ENCODE measurements at places on chromosomes 3 and 15.

DNA sequence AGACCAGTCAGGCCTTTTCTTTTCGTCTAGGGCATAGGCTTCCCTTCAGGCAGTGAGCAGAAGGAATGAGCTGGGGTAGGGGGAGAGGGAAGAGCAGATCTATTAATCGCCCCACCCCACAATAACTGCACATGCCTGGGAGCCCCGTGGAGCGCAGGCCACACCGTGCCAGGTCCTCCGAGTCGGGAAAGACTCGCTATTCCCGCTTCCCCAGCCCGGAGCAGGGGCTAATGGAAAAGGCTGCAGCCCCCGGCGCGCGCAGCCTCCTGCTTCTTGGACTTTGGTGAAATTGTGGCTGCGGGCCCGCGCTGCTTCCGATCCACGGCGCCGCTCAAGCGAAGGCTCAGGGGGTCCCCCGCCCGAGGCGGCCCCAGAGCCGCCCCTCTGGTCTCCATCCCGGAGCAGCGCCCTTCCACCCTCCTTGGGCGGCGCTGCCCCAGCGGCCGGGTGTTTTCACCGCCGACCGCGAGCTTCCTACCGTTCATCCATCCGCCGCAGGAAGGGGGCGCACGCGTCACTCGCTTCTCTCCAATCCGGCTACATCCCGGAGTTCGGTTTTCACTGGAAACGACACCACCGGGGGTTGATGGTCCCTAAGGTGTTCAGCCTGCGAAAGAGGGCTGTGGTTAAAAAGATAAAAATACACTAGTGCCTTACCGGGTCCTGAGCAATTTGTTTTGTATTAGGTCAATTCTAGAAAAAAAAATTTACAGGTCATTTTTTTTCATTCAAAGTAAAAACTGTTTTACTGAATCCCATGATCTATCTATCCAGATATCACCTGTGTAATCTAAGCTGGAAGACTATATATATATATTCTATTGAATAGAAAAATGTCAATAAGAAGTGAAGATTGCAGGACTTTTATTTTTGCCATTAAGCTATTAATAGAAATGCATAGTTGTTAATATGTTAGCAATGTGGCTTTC lies 4.4 kb upstream of the SYNM start:
- DNase-seq = no peak

DNA sequence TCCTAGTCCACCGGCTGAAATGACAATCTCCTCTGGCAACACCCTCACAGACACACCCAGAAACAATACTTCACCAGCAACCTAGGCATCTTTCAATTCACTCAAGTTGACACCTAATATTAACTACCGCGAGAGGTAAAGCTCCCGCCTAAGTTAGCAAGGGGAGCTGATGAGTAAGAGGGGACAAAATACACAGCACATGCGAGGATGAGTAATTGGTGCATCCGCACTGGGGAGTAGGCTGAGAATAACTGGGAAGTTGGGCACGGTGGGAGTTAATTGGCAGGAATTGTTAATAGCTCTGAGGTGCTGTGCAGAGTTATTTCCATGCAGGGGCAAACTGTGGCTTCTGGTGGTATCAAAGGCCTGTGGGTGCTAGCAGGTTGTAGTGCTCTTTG lies 14.5 kb upstream of the PLD1 start:
- DNase-seq = no peak

DNA sequence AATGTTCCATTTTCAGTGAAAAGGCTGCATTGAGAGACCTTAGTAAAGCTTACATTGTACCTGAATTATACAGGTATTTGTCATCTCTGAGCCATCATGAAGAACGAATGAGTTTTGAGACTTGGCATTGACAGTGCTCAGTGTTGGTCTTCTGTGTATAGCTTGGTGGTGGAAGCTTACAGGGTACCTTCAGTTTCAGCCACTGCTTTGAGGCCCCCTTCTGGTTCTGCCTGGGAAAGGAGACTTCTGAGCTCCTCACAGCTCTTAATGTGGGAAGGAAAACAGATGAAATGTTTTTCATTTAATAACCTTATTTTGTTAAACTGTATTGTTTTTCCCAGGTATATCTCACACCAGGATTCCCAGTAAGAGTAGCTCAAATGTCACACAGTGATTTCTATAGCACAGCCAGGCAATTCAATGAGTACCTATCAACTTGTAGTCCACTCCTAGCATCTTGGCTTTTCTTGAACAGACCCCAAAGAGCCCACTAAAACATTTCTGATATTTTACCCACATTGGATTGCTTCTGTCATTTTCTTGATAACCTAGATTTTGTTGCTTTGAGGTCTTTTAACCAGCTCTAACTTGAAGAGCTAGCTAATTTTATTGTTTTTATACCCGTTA lies 5.6 kb downstream of the SERPINI1 start:
- no peak for DNase-seq

GRCh38 chr15:67976506-67977073 lies 77.5 kb upstream of the PIAS1 start:
- no peak for DNase-seq

- no peak for DNase-seq
Observed at GRCh38 chr15:90126022-90126421, 23.8 kb upstream of the IDH2 start.

- no peak for DNase-seq
Observed at GRCh38 chr15:59384507-59384906, 11.8 kb upstream of the MYO1E start.

- DNase-seq = no peak
Observed at GRCh38 chr3:149717391-149718056, 34.8 kb downstream of the COMMD2 start.

DNA sequence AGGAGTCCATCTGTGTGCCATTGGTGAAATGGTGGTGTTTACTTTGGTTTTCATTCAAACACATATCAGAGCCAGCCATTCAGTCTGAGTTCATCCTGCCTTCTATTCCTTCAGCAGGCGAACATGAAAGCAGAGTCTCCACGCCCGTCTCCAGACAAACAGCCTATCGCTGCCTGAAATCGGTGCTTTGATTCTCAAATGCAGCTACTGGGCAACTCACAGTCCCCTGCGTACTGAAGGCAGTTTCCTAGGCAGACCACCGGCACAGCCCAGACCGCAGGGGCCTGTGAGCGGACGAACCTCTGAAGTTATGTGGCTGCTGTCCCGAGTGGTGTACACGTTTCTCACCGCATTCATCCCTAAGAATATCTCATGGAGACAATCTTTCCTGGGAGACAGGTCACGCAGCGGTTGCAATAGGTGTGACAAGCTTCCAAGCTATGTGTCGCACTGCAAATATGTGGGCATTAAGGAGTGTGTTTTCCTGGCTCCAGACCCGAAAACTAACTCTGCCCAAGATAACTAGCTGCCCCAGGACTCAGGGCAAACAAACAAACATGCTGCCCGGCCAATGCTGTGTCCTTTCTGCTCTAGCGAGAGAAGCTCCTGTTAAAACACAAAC lies 16.9 kb upstream of the RYR3 start:
- DNase-seq = no peak

- no peak for DNase-seq
Observed at GRCh38 chr3:138186803-138187295, 252 bp upstream of the ARMC8 start.

- DNase-seq = no peak
Observed at GRCh38 chr3:94928921-94929320, 866.1 kb downstream of the NSUN3 start.

GRCh38 chr3:196214783-196215441 lies 1.4 kb upstream of the SLC51A start:
- DNase-seq = no peak

DNA sequence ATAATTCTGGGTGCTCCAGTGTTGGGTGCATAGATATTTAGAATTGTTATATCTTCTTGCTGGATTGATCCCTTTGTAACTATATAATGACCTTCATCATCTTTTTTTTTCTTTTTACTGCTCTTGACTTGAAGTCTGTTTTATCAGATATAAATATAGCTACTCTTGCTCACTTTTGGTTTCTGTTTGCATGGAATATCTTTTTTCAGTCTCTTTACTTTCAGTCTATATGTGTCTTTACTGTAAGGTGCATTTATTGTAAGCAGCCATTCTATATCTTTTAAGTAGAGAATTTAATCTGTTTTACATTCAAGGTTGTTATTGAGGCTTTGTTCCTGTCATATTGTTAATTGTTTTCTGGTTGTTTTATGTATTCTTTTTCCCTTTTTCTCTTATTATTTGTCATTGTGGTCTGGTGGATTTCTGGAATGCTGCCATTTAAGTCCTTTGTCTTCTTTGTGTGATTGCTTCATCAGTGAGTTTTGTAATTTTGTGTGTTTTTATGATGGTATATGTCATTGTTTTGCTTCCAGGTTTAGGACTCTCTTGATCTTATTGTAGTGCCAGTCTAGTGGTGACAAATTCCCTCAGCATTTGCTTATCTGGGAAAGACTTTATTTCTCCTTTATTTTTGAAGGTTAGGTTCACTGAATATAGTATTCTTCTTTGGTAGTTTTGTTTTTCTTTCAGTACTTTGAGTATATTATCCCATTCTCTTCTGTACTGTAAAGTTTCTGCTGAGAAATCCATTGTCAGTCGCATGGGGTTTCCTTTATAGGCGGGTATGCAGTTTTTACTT lies 8.3 kb upstream of the PRR23C start:
- no peak for DNase-seq

- no peak for DNase-seq
Observed at GRCh38 chr3:111725706-111726105, 130.6 kb upstream of the ZBED2 start.

DNA sequence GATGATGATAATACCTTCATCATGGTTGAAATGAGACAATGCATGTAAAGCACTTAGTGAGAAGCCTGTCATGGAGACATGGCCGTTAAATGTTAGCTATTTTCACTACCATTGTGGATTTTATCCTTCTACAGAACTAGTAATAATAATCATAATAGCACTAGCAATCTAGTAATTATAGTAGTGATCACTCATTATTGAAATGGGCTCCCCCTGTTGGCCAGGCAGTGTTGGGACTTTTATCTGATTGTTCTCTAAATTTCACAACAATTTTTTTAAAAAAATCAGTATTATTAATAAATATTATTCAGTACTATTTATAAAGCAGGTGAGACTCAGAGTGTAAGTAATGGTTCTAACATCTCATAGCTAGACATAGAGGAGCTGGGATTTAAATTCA lies 396.3 kb downstream of the IL5RA start:
- no peak for DNase-seq

- DNase-seq = no peak
Observed at GRCh38 chr3:100131241-100131640, 16.9 kb upstream of the FILIP1L start.

GRCh38 chr15:38174691-38175090 lies 77.9 kb upstream of the SPRED1 start:
- DNase-seq = no peak

DNA sequence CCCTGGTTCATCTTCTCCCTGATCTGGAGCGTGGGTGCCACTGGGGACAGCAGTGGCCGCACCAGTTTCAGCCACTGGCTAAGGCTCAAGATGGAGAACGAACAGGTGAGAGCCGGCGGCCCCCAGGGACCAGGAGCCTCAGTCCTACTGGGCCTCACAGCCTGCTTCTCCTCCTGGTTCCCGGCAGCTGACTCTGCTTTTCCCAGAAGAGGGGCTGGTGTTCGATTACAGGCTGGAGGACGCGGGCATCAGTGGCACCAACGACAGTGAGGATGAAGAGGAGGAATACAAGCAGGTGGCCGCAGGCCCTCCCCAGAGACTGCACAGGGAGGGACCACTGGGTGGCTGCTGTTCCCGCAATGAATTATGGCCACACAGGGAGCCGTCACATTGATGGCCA lies 54.4 kb downstream of the DNAH1 start:
- DNase-seq = no peak

- DNase-seq = no peak
Observed at GRCh38 chr15:85008474-85009260, 27.0 kb downstream of the PDE8A start.

DNA sequence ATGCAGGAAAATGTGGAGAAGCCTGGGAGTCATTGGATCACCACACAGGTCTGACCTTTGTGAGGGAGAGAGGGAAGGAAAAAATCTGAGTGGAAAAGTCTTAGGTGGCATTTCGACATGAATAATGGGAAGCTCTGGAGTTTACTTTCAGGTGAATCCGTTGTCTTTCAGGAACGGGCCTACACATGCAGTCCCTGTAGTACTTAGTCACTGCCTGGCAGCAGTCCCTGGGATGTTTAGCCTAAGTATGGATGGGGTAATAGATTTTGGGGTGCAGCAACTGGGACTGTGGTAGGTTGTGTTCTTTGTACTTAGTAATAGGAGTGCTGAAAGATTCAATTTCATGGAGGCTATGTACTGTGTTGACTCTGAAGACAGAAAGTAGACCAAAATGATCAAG lies 227.5 kb upstream of the EPHA3 start:
- DNase-seq = no peak

DNA sequence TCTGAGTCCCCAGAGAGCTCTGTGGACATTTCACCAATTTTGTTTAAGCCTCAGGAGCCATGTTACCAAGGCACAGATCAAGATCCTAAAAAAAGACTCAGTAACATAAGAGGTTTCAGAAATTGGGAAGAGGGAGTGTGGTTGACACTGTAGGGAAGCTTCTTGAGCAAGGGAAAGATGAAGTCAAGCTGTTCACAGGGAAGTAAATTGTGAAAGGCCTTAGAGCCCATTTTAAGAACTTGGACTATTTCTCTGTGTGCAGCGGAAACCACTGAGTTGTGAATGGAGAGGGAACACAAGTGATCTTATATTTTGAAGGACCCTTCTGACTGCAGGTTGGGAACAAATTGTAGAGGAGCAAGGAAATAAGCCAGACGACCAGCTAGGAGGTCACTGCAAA lies 18.7 kb downstream of the BCL2A1 start:
- DNase-seq = no peak

GRCh38 chr15:40285151-40285550 lies 2.3 kb upstream of the ANKRD63 start:
- no peak for DNase-seq

DNA sequence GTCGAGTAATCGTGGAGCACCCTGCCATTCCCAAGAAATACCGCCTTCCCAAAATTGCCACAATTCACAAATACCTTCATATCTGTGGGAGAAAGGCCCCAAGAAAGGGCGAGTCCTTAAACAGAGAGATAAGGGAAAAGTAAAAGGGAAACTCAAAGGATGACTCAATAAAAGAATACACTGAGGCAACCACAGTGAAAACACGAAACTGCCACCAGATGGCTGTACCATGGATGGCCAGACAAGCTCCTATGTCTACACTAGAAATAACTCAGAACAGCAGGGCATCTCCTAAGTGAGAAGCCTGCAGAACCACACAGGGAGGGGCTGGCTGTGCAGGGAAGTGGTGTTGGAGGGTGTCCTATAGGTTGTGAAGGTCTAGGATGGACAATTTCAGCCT lies 25.0 kb downstream of the SRGAP3 start:
- DNase-seq = no peak

DNA sequence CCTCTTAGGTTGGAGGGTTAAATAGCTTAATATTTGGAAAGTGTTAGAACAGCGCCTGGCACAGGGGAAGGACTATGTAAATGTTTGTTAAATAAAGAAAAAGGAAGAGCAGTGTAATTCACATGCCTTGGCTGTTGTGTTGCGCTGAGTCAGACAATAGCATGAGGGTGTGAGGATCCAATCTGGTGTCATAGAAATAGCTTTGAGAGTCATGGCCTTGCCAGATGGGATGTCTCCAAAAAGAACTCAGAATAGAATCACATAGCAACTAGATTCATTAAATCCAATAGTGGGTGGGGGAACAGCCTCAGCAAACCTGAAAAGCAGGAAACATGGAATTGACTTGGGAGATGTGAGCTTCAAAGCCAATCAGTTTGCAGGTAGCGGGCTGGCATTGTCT lies 3.9 kb upstream of the RBSN start:
- DNase-seq = no peak

Data from cortex of kidney (tissue), 1 donor.